Stimulated activated CD4-positive, alpha-beta T cell treated with anti-CD3 and anti-CD28 coated beads, Interleukin-12 subunit alpha, Interleukin-12 subunit beta, amount 100 ng/mL, for 4 hours (primary cell): ENCODE measurements at places on chromosomes 5 and 9.

- DNase-seq, result no peak
These were observed 54.6 kb downstream of the GNA14 start for GRCh38 chr9:77593528-77593927.

GRCh38 chr5:23684103-23684502 is 176.7 kb downstream of the PRDM9 start:
- DNase-seq, result no peak

DNA sequence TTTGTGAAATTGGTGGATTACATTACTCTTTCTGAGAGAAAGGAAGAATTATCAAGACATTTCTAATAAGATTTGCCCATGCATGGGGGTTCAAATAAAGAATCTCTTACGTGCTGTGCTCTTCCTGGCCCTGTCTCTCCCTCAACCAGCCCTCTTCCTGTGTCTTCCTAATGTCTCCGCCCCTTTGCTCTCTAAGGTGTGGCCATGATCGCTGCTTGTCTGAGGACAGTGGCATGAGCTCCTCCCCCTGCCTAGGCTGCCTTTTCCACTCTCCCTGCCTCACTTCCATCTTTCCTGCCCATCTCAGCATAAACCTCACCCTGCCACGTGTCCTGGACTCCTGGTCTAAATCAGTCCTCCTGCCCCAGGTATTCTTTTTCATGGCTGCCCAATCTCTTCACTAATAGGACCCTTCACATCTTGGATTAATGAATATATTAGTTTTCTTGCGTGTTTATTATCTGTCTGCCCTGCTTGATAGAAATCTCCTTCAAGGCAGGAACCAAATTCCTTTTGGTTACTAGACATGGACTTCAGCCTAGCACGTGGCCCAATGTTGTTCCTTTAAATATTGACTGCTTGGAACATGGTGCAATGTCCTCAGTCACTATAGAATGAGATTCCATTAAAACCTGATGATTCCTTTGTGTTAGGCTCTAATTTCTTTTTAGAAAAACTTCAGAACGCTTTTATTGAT is 122.3 kb downstream of the MTRR start:
- DNase-seq, result no peak

GRCh38 chr5:137575847-137576246 is 76.7 kb upstream of the SPOCK1 start:
- DNase-seq, result no peak

DNA sequence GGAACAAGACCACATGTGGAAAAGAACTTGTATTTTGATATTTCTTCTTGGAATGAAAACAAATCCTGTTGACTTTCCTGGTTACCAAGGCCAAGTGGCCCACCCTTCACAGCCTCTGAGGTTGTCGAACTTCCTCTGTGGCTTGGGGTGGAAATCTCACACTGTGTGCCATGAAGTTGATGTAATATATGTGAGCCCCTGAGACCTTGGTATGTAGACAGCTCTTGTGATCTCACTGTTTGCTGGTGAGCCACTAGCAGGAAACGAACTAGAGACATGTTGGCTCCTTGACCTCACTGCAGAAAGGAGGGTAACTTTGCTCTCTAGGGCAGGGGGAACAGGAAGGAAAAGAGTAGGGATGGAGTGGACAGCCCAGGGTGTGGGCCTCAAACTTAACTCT is 159.4 kb downstream of the ARHGAP26 start:
- no peak for DNase-seq

GRCh38 chr5:153807801-153808200 is 230.9 kb downstream of the FAM114A2 start:
- no peak for DNase-seq

- no peak for DNase-seq
These were observed 3.8 kb downstream of the SOX30 start for GRCh38 chr5:157648275-157648990.

DNA sequence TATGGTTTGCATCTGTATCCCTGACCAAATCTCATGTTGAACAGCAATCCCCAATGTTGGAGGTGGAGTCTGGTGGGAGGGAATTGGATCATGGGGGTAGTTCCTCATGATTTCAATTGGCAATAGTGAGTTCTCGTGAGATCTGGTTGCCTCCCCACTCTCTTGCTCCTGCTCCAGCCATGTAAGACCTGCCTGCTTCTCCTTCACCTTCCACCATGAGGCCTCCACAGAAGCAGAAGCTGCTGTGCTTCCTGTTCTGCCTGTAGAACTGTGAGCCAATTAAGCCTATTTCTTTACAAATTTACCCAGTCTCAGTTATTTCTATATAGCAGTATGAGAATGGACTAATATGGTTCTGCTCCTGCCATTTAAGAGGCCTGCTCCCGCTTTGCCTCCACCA is 32.9 kb downstream of the SCAI start:
- no peak for DNase-seq

GRCh38 chr9:84691634-84692033 is 22.1 kb downstream of the NTRK2 start:
- no peak for DNase-seq

DNA sequence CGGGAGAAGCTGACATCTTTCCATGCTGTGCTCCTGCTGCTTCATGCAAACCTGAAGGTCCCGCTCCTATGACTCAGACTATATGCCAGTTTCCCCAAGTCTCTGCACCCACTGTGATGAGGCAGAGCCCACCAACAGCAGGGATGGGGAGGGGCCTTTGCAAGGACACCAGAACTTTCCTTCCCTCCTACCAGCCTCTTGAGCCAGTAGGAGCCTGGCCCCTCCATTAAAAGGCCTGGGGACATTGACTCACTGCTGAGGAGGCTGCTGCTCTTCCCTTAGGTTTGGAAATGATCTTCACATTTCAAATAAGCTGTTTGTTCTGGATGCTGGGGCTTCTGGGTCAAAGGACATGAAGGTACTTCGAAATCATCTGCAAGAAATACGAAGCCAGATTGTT is 26.1 kb upstream of the CTSL start:
- DNase-seq, result no peak

DNA sequence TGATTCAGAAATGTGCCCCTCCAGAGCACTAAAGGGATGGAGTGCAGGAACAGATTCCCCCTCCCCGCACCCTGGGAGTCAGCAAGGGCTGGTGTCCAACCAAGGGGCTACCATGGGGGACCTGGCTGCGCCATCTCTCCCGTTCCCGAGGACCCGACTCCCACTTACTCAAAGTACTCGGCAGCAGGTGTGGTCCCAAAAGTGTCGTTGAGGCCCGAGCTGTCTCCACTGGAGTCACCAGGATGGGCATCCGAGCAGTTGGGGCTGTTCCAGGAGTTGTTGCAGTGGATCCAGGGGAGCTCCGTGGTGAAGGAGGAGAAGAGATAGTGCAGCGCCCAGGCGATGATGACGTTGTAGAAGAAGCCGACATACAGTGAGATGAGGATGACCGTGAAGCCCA is 12.9 kb downstream of the SLC6A3 start:
- DNase-seq, result no peak

GRCh38 chr5:39211773-39212172 is 7.6 kb downstream of the FYB1 start:
- no peak for DNase-seq

DNA sequence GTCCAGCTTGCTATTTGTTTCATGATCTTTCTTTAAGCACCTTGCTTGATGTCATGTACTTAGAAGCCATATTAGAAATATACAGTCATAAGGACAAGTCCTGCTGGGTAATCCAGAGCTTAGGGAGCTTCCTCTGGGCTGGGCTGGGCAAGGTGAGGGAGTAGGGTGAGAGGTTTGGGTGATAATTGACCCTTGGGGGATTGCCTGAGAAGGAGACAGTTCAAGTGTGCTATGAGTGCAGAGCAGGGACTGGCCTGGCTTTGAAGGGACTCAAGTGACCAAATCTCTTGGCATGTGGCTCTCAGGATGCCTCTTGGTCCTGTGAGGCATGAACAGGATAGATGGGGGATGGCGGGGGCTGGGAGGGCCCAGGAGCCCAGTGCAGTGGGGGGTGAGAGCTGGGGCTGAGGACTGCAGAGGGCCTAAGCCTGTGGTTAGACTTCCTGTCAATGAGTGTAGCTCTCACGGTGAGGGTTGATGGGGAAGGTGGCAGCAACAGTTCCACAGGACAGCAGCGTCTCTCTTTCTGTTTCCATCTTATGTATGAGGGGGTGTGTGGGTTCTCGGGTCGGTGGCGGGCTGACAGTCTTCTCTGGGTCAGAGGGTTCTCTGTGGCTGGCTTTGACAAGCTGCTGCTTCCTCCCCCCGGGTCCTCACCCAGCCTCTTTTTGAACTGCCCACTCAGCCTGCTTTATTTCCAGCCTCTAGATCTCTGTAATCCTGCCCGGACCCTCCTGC is 53.5 kb downstream of the RGS3 start:
- peak; percentile 59 for DNase-seq

- DNase-seq, result no peak
These were observed 52.1 kb upstream of the PAPPA start for GRCh38 chr9:116101516-116101915.

DNA sequence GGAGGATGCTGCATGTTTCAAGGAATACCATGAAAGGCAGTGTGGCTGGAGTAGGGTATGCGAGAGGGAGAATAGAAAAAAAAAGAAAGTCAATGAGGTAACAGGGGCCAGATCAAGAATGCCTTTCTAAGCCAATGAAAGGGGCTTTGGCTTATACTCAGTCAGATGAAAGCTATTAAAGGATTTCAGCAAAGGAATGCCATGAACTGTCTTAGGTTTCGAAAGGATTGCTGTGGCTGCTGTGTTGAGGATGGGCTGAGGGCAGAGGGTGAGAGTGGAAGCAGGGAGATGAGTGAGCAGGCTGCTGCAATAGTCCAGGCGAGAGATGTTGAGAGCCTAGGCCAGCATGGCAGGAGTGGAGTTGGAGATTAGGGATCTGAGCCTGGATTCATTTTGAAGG is 135.4 kb upstream of the CKMT2 start:
- no peak for DNase-seq

GRCh38 chr5:74603376-74603775 is 37.2 kb downstream of the ENC1 start:
- no peak for DNase-seq

DNA sequence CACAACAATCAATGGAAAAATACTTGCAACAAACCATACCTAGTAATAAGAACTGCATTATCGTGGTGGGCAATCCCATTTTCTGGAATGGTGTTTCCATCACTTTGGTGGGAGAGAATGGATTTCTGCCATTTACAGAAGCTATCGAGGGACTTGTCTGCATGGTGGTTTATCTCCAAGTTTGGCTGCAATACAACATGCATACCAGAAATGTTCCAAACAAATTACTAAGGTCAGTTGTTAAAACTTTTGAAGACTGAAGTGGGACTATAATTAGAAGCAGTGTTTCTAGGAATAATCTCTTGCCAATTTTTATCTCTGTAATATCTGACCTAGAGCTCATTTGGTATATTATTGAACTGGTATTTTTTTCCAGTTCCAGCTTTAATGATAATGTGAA is 30.3 kb downstream of the ADAMTS6 start:
- no peak for DNase-seq

DNA sequence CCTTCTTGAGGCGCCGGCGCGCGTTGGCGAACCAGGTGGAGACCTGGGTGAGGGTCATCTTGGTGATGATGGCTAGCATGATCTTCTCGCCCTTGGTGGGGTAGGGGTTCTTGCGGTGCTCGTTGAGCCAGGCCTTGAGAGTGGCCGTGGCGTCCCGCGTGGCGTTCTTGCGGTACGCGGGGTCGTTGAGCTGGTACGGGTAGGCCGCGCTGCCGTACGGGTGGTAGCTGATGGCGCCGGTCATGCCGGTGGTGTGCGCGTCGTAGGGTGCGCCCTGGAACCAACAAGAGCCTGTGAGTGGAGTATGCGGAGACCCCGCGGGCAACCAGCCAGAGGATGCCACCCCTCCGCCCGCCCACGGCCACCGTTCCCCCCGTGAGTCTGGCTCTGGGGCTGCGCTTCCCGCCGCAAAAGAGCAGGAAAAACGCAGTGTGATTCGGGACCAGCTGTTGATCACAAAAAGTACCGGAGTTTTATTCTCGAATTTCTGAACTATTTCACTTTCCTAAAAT is 1.9 kb downstream of the IRX2 start:
- no peak for DNase-seq

DNA sequence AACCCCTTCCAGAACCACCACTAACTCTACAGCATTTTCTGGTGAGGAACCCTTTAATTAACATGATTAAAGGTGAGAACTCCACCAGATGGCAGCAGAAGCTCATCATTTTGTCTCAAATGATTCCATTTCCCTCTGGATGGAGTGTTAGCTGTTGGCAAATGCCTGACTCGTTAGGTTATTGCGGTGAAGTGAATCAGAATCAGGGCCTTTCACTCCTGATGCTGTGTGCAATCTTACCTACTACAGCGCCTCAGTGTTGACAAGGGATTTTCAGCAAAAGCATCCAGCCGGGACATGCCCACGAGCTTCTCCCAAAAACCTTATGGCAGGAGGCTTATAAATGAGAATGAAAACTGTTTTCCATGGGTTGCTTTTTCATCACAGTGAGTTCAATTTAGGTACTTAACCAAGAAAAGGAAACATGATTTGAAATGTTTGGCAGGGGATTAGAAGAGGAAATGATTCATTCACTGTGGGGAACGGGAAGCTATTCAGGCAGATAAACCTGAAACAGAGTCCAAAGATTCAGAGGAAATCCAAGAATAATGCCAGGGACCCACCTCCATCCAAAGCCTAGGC is 48.0 kb upstream of the CAST start:
- DNase-seq, result peak; percentile 15

GRCh38 chr5:153158608-153159007 is 331.9 kb upstream of the GRIA1 start:
- no peak for DNase-seq

DNA sequence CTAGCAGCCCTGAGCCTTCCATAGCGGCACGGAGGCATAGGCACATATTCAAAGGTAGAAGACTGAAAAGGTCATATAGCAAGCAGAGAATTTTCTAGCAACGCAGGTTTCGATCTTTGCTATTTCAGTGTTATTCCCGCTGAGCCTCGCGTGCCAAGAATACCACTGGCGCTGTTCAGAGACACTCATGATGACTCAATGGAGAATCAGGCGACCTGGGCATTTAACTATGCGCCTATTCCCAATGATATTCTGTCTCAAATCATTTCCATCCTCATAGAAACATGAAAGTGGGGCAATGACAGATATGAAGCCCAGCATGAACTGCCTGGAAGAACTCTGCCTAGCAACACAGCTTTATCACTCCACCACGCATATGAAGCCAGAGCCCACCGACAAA is 59.9 kb downstream of the EFNA5 start:
- no peak for DNase-seq

DNA sequence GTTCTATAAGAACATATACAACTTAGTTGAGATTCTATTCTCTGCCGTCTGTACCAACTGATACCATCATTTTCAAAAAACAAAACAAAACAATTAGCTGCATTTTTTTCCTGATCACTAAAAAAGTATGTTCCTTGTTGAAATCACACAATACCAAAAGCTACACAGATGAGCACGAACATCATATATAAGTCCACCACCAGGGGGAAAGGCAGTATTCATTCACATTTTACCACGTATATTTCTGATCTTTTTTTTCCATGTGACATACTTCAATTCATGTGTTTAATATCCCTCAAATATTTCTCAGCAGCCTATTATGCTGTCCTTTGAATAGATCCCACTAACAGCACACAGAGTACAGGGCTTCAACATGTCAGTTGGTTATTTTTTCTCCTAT is 40.6 kb downstream of the IRX2 start:
- no peak for DNase-seq
